Esophagus muscularis mucosa (tissue), 4 donors: ENCODE measurements at places on chromosomes 2 and 18. TPM values are rescaled to one million over a fixed set of nuclear protein-coding genes. Genes with fewer than 3 reads are reported as not detected.

DNA sequence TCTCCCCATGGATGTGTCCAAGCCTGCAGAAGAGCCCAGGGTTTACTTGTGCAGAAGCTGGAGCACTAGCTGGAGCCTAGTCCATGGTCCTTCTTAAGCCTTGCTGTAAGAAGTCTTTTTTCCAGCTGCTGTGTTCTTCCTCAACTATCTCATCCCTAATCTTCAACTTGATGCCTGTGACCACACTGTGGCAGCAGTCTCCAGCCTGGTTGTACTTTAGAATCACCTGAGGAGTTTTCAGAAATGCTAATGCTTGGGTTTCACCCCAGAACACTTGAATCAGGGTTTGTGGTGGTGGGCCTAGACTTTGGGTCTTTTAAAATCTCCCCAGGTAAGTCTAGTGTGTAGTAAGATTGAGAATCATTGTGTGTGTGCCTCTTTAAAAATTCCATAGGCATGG, 173.6 kb downstream of the ADCYAP1 start:
- no peak for DNase-seq
- H3K4me1 ChIP-seq = no peaks in the 10 kb centered on the region
- H3K36me3 ChIP-seq = no peaks in the 10 kb centered on the region

PAIP2B gene
- total RNA-seq = 11.9 TPM

DNA sequence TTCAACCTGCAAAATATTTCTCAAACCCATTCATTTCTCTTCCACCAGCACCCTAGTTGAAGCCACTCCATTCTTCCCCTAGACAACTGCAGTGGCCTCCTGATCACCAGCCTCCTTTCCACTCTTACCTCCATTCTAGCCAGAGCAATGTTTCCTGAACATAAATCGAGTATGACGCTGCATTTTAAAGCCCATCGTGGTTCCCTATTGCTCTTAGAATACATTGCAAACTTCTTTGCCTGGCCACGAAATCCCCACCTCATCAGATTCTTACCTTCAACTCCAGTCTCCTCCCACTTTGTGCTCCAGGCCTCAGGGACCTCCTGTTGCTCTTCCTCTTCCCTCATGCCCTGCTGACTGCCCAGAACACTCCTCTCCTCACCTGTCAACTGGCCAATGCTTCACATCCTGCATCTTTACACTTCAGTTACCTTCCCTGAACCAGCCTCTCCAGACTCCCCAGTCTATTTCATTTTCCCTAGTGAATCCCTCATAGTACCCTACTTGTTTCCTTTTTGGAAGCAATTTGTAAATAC, 176.5 kb upstream of the CTAGE1 start:
- H3K27me3 ChIP-seq = no peaks in the 10 kb centered on the region
- H3K36me3 ChIP-seq = no peaks in the 10 kb centered on the region
- no peak for DNase-seq
- H3K27ac ChIP-seq = no peak overlapping the region
- H3K4me1 ChIP-seq = no peaks in the 10 kb centered on the region

TTC27 gene
- total RNA-seq = 13.7 TPM

GRCh38 chr18:21593540-21594257, 6.8 kb downstream of the ESCO1 start:
- H3K27me3 ChIP-seq = no peaks in the 10 kb centered on the region
- H3K36me3 ChIP-seq = peaks cover 5% of the 10 kb centered on the region
- DNase-seq = no peak
- H3K4me1 ChIP-seq = peaks cover 10% of the 10 kb centered on the region
- no peak overlapping the region for H3K27ac ChIP-seq

ST8SIA5 gene
- total RNA-seq = not detected

DNA sequence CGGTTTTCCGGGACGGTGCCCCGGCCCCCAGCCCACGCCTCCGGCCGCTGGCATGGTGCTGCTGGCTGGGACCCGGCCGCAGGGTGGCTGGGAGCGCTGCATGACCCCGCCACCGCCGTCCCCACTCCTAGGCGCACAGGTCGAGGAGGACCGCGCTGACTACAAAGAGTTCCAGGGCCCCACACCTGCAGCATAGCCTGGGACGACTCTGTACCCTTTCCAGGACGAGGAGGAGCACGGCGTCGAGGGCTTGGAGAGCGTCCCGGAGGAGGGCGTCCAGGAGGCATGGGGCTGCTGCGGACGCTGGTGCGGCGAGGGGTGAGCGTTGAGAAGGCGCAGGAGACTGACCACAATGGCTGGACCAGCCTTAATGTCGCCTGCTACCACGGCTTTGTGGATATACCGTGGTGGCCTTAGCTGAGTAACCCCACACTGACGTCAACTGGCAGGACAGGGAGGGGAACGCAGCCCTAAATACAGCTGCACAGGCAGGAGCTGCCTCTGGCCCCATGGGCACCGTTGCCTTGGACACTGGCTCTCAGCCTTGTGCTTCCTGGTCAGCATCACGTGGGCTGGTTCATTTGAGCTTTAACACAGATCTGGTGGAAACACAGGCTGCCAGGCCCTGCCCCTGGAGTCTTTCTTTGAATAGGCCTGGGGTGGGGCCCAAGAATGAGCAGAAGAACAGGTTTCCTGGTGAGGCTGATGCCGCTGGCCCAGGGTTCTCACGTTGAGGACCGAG, 40.9 kb upstream of the TRIM43B start:
- H3K4me3 ChIP-seq = peak overlapping the region; percentile 88
- no peak for DNase-seq
- peaks cover 8% of the 10 kb centered on the region for H3K36me3 ChIP-seq
- H3K27me3 ChIP-seq = no peaks in the 10 kb centered on the region

CLEC4F gene
- total RNA-seq = 0.63 TPM

- peaks cover 21% of the 10 kb centered on the region for H3K4me1 ChIP-seq
- H3K27me3 ChIP-seq = no peaks in the 10 kb centered on the region
- no peak overlapping the region for H3K4me3 ChIP-seq
- DNase-seq = no peak
These were observed 9.5 kb upstream of the SLC1A4 start for GRCh38 chr2:64979744-64980143.

DNA sequence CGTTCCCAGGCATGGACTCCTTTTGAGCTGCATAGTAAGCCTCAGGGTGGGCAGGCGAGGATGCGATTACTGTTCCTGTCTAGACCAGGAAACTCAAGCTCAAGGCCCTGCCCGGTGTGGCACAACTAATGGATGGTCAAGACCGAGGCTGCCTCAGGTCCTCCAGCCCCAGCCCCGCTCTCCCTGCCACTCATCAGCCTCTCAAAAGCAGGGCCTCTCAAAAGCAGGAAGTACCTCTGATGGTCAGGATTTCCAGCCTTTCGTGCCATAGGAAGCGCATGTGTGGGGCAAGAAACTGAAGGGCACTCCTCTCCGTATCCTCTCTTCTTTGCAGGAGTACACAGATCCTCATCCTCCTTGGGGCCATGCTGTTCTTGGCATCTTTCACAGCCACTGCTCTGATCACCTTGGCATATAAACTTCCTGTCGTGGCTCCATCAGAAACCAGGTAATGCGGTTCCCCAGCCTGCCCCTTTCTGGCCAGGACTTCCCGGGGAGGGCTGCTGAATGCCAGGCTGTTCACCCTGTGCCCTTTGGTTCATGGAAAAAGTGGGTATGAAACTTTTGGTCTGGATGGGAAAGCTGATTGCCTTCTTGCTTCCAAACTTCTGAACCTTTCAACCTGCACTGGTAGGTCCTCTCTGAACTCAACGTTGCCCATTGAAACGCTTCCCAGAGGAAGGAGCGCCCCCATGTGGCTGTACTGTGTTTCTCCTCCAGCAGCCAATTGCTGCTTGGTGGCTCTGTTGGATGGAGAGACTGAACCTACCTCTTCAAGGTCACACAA, 82.8 kb upstream of the SEC11C start:
- no peak for DNase-seq

L3MBTL4 gene
- 1.2 TPM for total RNA-seq

DNA sequence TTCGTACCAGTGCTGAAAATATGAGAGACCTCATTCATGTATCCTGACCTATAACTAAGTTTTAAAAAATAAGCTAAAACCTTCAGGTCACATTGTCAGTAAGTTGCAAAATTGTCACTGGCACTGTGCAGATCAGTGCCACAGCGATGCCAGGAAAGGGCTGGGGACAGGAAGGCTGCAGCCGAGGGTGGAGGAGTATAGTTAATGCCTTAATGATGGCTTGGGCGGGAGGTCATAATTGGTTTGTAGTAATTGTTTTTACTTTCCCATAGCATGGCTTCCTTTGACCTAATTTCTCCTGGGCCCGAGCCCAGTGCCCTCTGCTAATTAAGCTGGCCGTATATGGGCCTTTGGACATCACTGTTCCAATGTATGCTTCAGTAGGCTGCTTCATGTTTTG, 47.2 kb upstream of the RAB12 start:
- no peak overlapping the region for H3K4me3 ChIP-seq
- DNase-seq = no peak
- H3K4me1 ChIP-seq = peaks cover 16% of the 10 kb centered on the region

DNA sequence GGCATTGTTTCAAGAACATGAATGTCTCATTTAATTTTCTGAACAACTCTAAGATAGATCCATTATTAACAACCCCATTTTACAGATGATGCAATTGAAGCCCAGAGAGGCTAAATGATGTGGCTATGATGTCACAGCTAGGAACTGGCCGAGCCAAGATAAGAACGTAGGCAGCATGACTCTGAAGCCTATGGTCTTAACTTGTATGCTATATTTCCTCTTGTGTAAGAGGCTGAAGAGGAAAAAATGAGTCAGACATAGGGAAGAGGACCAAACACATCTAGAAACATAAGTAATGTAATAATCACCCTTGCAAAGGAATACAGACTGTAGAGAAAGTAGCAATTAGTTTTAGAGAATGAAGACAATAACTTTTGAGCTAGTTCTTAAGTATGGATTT, 416.8 kb downstream of the FIGN start:
- H3K4me1 ChIP-seq = no peaks in the 10 kb centered on the region
- H3K27ac ChIP-seq = no peak overlapping the region
- no peak overlapping the region for H3K4me3 ChIP-seq
- no peaks in the 10 kb centered on the region for H3K36me3 ChIP-seq
- no peaks in the 10 kb centered on the region for H3K27me3 ChIP-seq

SEPTIN10 gene
- total RNA-seq = 133 TPM

DNA sequence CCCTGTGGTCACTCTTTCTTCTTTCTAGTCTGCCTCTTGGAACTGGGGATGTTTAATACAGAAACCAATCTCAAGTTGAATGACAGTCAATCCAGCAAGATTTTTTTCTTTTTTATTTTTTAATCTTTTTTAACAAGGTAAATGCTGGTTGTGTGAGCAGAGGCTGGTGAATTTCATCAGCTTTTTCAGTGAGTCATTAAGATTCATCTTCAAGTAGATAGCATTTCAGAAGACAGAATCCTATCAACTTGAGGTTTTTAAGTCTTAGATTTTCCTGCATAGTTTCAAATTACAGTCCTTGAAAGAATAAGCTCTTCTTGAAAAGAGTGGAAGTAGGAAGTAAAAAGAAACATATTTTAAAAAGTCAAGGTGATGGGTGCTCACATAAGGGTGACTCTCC, 12.4 kb downstream of the SLC8A1 start:
- H3K4me3 ChIP-seq = no peak overlapping the region
- no peaks in the 10 kb centered on the region for H3K27me3 ChIP-seq
- no peak overlapping the region for H3K27ac ChIP-seq
- no peaks in the 10 kb centered on the region for H3K36me3 ChIP-seq
- peaks cover 48% of the 10 kb centered on the region for H3K4me1 ChIP-seq

DNA sequence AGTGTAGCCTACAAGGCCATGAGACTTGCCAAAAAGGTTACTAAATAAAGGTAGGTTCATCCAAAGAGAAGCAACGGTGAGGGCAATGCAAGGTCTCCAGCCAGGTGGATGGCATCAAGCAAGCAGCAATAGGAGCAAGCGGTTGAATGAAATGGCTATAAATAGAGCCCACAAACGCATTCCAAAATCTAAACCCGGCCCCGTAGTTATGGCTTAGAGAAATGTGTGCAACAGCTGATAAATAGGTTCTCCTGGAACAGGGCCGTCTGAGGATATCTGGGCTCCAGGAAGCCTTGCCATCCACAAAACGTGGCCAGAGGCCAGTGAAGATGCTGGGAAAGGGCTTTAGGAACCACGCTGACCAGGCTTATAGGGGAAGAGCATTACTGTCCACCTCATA, 146.1 kb upstream of the PID1 start:
- DNase-seq = no peak
- no peaks in the 10 kb centered on the region for H3K27me3 ChIP-seq
- peaks cover 10% of the 10 kb centered on the region for H3K4me1 ChIP-seq
- H3K36me3 ChIP-seq = no peaks in the 10 kb centered on the region

GRCh38 chr2:27806311-27807059, 35.0 kb downstream of the MRPL33 start:
- H3K4me1 ChIP-seq = peaks cover 12% of the 10 kb centered on the region
- no peak for DNase-seq
- no peaks in the 10 kb centered on the region for H3K36me3 ChIP-seq
- H3K4me3 ChIP-seq = no peak overlapping the region

GRCh38 chr18:11320986-11321385, 171.6 kb upstream of the PIEZO2 start:
- no peak for DNase-seq
- peaks cover 10% of the 10 kb centered on the region for H3K4me1 ChIP-seq
- H3K27me3 ChIP-seq = no peaks in the 10 kb centered on the region
- H3K4me3 ChIP-seq = no peak overlapping the region

- no peak overlapping the region for H3K27ac ChIP-seq
- H3K4me1 ChIP-seq = no peaks in the 10 kb centered on the region
- no peaks in the 10 kb centered on the region for H3K27me3 ChIP-seq
- H3K4me3 ChIP-seq = no peak overlapping the region
- H3K36me3 ChIP-seq = no peaks in the 10 kb centered on the region
These were observed 301.4 kb upstream of the CNTNAP5 start for GRCh38 chr2:123723706-123724105.

DNA sequence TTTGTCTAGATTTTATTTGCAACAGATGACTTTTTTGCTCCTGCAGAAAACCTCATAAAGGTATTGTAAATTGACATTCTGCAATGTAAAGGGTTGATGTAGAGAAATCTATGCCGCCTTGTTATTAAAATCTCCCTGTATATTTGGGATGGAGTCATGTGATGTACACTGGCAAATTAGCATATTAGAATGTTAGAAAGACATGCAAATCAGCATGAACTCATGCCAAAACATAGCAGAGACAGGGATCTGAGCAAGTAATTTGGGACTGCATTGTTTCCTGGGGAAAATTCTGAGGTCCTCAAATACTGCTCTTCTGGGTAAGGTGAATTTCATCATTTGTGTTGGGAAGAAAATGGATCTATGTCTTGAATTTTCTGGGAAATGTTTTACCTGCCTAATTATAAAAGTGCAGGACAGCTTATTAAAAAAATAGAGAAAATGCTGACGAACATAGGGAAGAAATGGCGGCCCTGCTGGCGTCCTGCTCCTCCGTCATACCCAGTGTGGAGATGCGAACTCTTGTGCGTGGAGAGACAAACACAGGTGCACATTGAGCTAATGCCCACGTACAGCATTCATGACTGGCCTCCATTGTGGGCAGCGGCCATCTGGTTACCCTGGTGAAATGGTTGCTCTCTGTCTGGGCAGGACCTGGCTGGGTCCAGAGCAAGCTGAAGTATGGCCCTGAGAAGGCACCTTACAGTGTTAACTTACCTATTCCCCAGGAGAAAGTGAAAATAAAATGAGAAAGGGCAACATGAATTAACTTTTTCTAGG, 16.3 kb downstream of the ALLC start:
- no peaks in the 10 kb centered on the region for H3K4me1 ChIP-seq
- peak; percentile 62 for DNase-seq
- H3K27ac ChIP-seq = no peak overlapping the region
- no peaks in the 10 kb centered on the region for H3K27me3 ChIP-seq

CCDC178 gene
- not detected for total RNA-seq

GPR17 gene
- not detected for total RNA-seq
